T-helper 1 cell (primary cell): ENCODE measurements at places on chromosomes 2 and 18.
A peak's percentile ranks its signal among the peaks of the same experiment; 100 is the strongest.

GRCh38 chr2:192314800-192315481 lies 120.2 kb upstream of the TMEFF2 start:
- no peak for DNase-seq

- peak; percentile 16 for DNase-seq
Measured at GRCh38 chr2:25168256-25169072, at the start of gene POMC. TSS of gene POMC (minus strand) at chr2:25168580. CDS start at chr2:25164772, 3,808 bp downstream.

- DNase-seq, result no peak
Measured at GRCh38 chr2:181312515-181312927, 144.7 kb upstream of the ITGA4 start.

DNA sequence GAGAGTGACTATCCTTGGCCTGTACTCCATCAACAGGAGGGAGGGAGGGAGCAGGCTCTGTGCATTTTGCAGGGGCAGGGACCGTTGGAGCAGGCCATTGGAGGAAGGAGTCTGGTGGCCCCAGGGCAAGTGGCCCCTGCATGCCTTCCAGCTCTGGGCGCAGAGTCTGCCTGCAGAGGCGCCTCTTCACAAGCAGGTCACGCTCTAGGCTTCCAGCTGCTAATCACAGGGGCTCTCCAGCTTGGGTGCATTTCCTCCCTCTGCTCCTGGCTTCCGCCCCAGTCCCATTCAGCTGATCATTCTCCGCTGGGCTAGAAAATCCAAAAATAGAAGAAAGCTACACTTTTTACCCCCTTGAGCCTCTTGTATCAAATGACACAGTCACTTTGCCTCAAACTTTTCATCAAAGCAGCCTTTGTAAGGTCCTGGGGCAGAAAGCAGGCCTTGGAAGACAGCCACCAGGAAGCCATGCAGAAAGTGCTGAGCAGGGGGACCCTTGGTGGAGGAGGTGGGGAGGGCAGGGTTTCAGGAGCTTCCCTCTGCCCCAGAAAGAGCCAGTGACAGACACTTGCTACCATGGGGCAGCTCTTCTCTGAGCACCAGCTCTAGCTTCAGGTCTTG lies 11.3 kb downstream of the TMEM247 start:
- DNase-seq, result no peak

DNA sequence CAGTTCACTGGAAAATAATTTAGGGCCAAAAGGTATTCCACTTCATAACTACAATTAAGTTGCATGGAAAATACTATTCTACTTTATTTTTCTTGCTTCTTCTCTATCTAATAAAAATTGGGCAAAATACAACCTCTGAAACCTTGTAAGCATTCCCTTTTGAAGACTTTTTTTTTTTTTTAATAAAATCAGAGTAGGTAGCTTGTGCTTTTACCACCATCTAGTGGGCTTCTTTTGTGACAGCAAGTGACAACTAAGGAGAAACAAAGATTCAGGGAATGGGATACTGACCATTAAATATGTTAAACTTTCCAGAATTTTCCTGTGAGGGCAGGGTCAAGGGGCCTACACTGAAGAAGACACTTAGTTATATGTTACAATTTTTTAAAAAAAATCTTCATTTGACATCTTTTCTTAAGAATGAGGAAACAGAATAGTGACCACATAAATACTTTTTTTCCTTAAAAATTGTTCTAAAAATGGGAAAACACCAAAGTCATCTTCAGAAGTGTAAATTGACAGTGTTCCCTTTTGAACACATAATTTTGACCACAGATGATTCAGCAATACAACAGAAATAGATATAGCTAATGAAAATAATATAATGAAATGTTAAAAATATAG lies 1183.2 kb upstream of the ACVR2A start:
- no peak for DNase-seq

DNA sequence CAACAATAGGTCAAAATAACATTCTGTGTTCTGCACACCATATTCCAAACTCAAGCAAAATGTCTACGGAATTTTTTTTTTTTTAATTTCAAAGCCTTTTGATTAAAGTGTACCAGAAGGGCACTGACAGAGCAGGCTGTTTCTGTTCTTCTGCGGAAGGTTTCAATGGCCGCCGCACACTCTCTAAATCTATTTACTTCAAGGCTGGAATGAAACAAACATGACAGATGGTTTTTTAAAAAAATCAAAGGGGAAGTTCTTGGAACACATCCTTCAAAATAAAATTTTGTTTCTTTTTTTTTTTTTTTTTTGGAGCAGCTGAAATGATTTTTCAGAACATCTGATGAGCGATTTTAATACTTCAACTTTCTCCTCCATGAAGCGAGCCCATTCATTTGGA lies 259.1 kb downstream of the TXNL1 start:
- DNase-seq, result no peak

DNA sequence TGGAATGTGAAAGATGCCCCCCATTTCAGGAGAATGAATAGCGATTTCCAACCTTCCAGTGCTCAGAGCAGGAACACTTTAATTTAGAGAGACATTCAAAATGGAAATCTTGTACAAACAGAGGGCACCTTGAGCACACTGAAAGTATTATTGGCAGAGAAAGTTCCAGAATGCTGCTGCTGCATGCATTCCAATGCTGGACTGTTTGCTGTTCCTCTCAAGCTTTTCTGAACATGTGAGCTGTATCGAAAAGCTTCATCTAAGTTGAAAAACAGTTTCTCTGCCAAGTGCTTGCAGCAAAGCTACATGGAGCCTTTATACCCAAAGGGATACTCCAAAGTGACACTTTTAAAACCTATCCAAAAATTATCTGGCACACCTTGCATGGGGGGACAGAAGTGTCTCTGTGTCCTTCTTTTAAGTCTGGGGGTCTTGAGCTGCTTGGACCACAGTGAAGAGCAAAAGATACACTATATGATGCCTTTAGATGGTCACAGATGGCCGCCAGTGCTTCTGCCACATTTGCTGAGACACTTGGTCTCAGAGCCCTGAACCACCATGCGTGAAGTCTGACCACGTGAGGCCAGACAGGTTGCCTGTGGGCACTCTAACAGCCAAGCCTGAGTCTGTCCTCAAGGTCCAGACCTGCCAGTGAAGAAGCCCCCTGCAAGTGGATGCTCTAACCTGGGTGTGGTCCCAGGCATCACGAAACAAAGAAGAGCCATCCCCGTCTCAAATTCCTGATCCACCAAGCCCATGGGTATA lies 18.8 kb downstream of the UXS1 start:
- no peak for DNase-seq

GRCh38 chr2:29304399-29305060 lies 189.3 kb downstream of the CLIP4 start:
- DNase-seq, result no peak

- no peak for DNase-seq
Measured at GRCh38 chr18:61831071-61831470, 61.7 kb downstream of the RNF152 start.

GRCh38 chr2:6926071-6926732 lies 9.0 kb downstream of the RNF144A start:
- DNase-seq, result no peak

DNA sequence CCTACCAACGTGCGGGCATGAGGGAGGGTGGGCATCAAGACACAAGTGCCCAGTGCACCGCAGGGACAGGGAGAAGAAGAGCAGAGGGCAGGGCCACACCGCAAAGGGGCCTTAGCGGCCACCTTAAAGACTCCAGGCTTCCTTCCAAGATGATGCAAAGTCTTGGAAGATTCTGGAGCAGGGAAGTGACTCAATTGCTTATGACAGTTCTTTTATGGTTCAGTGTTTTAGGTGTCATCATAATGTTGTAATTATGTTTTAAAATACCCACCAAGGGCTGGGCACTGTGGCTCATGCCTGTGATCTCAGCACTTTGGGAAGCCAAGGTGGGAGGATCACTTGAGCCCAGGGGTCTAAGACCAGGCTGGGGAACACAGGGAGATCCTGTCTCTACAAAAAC lies 44.5 kb upstream of the SEMA4C start:
- DNase-seq, result no peak

DNA sequence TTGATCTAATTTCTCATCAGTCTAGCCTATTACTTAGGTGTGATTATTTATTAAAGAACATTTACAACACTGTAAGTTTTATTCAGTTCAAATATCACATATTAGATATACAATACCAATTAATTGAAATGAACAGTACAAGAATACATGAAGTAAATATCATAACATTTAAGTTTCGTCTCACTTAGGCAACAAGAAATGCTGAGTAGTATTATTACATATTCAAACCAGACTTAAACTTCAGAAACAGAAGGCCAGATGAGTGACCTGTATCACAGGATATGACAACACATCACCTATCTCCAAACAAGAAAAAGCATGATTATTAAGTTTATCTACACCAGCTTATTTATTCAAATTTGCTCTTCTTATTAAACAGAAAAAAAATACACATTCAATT lies 48.9 kb downstream of the LONRF2 start:
- no peak for DNase-seq

- DNase-seq, result no peak
Measured at GRCh38 chr2:229340086-229340760, 69.1 kb upstream of the PID1 start.

DNA sequence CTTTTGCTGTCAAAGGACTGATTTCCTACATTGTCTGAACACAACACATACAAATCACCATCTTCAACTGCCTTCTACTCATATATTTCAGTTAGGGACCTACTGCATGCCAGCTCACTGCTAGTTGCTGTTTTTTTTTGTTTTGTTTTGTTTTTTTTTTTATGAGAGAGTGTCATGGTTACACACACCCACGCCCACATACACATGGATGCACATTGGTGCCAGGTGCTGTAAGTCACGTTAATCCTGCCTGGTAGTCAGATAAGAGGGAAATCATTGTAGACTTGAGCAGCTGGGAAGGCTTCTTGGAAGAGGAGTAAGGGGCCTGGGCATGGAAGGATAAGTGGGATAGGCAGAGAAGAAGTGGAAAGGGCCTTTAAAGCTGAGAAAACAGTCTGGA lies 209.9 kb downstream of the TDRD15 start:
- DNase-seq, result no peak

GRCh38 chr2:204665207-204665606 lies 119.9 kb downstream of the PARD3B start:
- no peak for DNase-seq

- no peak for DNase-seq
Measured at GRCh38 chr2:26196683-26197418, 24.0 kb downstream of the GAREM2 start.
